Dermis blood vessel endothelial cell (primary cell): ENCODE measurements at places on chromosomes 4 and X. TPM values are rescaled to one million over a fixed set of nuclear protein-coding genes. Genes with fewer than 3 reads are reported as not detected.

DNA sequence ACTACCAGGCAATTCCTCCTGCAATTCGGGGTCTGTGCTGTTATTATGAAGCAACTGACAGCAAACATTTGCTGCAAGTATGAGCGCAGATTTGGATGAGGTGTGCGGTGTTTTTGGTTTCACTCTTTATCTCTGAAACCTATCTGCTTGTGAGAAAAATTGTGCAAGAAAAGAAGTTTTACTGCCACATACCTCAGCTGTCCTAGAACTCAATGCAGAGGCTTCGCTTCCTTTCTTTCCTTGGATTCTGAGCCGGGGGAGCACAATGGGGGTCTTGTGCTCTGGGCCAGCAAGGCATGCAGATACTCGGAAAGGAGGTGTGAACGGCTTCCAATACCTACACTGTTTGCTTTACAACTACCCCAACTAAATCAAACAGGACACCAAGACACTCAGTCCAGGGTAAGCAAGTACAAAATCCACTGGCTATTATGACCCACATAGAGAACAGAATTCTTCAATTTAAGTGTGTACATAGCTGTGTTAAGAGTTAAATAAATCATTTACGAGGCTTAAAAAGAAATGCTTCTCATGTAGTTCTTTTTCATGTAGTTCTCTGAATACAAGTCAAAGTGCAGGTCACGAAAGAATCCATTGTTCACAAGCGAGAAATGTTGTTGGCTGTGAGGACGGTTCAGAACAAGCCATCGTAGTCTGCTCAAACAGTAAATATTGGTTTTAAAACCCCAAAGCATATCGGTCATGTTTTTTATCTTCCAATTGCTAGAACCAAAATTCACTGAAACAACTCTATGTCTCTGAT, 1.1 kb downstream of the SORBS2 start:
- DNase-seq, result no peak

DNA sequence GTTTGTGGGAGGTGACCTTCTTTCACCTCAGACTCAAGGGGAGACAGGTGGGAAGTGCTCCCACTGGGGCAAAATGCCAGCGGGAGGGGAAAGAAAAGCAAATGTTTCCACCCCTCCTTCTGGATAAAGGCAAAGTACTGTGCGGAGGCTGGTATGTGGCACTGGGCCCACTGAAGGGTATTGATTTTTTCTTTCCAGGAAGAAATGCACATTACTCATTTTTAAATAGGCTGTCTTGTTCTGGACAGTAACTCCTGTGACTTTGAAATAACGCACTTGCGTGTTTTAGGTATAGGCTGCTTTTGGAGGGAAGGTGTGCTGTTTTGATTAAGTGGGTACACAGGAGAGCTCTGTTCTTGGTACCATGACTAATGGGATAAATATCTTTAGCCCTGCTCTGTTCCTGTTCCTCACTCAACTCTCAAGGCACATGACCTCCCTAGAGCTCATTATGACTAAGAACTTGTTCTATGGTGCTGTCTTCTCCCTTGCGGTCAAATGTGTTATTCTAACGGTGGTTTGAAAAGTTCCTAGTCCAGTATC, 40.7 kb upstream of the MBTPS2 start:
- DNase-seq, result no peak

DNA sequence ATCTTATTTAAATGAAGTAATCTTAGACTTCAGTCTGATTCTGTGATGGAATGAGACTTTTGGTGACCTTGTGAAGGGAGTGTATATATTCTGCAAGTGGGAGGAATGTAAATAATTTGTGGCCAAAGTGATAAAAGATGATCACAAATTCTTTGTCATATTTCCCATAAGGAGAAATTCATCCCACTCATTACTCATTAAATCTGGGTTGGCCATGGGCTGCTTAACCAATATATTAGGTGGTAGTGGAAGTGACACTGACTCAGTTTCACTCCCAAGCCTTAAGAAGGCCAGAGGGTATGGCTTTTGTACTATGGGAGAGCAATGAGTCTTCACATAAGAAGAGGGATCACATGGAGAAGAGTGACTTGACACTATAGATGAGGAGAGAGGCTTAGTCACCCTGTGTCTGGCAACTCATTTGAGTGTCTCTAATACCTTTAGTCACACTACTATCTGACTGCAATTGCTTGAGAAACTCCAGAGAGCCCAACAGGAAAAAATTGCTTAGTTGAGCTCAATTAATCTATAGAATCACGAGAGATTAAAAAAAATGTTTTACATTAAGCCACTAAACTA, 408.2 kb upstream of the PITX2 start:
- no peak for DNase-seq

DNA sequence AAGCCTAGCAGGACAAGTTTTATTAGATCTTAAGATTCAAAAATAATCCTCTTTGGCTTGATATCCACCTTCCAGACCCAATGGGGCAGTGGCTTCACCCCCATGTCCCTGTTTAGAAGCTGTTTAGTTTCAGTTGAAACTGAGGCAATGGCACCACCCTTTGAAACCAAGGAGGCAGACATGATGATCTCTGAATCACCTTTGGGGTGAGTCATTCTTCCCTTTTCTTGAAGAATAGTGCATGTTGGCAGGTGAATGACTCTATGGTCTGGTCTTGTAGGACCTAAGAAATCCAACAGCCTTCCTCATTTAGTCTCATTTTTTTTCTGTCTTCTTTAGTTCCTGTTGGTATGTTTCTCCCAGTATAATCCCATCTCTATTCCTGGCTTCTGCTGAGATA, 29.5 kb upstream of the BMP15 start:
- DNase-seq, result no peak

- no peak for DNase-seq
Observed at GRCh38 chr4:169634975-169635374, 14.6 kb downstream of the CLCN3 start.

SSX4 gene
- not detected in 2 replicates for total RNA-seq

ITIH6 gene
- not detected in 2 replicates for total RNA-seq

GRID2 gene
- not detected in 2 replicates for total RNA-seq

P2RY8 gene
- 0.17 and 0.79 TPM in 2 replicates for total RNA-seq
